ENCODE measurements at places on chromosomes 13 and 19.
A peak's percentile ranks its signal among the peaks of the same experiment; 100 is the strongest.

DNA sequence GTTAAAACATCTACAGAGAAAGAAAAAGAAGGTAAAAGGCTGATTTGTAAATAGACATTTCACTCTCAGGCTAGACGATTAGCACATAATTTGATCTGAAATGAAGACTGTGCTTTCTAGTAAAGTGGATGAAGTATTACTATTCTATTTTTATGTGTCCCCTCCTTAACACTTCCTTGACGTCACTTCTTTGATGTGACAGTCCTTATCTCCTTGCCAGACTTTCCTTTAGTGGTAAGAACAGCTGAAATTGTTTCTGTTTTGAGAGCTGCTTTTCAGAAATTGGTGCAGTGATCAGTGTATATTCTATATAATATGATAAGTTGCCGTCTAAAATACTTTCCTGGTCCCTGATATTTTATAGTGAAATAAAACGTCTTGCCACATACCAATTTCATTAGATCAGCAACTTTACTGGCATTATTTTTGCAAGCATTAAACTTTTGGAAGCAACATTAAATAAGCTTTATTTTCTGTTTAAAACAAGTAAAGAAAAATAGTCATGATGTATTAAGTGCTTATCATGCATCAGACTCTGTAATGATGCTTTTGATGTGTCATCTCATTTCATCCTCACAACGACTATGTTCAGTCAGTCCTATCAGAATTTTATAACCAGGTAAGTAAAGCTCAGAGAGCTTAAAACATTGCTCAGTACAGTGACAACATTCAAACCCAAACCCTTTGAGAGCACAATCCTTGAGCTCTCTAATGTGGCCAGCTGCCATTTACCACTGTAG, 210.3 kb upstream of the PCDH9 start:
- DNase-seq: no peak

- no peak for DNase-seq
These were observed 186.8 kb downstream of the NDFIP2 start for GRCh38 chr13:79667771-79668170.

DNA sequence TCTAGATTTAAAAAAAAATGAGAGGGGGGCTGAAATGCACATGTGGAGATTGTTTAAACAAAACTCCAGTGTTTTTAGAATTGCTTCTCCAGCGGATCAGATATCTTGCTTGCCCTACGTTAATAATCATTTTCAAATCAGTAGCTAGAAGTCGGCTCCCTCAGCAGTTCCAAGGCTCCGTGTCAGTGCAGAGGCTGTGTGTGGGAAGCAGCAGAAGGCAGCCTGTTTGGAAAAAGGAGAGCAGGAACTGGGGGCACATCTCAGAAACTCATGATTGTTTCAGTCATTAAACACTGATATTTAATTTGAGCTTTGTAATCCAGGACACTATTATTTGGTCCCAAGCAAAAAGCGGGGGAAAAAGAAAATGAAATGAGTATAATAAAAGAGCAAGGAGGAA, 50.9 kb downstream of the SOX21 start:
- no peak for DNase-seq

DNA sequence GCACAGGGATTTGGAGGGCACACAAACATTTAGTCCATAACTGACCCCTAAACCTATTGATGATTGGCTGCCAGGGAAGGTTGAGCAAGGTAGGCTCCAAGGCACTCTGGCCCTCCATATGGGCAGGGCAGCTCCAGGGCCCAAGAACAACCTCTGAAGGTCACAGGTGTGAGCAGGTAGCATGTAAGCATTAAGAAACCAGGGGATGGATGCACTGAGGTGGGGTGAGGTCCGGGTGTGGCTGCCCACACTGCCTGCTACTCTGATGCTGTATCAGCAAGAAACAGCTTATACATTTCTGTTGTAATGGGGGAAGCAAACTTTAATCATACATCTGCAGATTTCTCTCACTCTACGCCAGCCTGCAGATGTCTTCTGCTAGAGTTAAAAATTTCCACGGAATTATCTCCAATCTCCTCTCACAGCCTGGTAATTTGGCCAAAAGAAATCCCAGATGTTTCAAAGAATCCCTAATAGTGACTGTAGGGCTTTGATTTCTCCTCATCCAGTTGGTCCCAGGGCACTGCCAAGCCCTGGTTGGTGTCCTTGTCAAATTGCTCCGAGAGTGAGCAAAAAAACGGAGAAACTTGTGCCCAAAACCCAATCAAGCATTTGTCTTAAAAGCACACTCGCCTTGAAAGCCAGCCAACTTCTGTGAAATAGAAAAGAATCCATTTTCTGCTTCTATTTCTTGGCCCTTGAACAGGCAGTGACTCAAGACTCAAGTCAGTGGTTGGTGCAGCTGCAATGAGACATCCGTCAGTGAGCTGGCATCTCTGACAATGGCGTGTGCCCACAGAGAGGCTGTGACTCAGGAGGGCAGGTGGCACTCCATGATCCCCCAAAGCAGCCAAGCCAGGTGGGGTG, 72.5 kb upstream of the MRI1 start:
- peak; percentile 69 for DNase-seq

DNA sequence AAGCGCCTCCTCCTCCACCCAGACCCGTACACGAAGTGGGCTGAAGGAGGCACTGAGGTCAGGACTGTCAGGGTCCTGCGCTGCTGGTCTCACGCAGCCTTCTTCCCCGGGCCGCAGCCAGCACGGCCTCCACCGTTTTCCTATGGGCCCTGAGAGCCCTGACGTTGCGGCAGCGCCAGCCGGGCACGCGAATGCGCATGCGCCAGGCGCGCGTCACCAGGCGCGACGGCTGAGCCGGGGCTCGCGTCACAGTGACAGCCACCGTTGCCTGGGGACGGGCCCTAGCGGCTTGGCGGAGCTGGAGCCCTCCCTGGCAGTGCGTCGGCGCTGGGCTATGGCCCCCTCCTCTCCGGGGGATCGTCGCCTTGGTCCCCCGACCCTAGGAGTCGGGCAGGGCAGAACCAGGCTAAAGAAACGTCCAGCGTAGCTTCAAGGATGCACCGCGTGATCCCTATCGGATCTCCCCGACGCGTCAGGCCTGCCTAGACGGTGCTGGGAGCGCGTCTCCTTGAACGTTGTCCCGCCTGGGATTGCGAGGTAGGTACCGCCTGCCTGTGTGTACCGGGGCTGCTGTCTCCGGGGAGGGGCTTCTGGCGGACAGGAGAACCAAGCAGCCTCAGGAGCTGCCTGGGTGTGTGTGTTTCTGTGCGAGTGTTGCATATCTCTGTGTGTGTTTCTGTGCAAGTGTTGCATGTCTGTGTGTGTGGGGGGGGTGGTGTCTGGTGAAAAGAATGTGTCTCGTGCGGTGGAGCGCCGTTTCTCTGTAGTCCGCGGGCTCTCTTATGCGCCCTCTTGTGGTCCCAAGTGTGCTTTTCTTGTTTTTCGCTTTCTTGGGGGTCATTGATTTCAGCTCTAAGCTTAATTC, 43.2 kb downstream of the ZNF571 start:
- DNase-seq: peak; percentile 70

GRCh38 chr13:68174893-68175292, 944.8 kb upstream of the PCDH9 start:
- no peak for DNase-seq

- DNase-seq: no peak
These were observed 507 bp downstream of the ALG5 start for GRCh38 chr13:36998624-36999041.

Data from astrocyte of the spinal cord (primary cell).